CD14-positive monocyte (primary cell): ENCODE measurements at places on chromosomes 1 and 21. TPM values are rescaled to one million over a fixed set of nuclear protein-coding genes. Genes with fewer than 3 reads are reported as not detected.
A peak's percentile ranks its signal among the peaks of the same experiment; 100 is the strongest.

GRCh38 chr1:89068291-89068690 lies 3.3 kb upstream of the GBP1 start:
- no peak for DNase-seq

Gene PROK1
- polyA plus RNA-seq = not detected

Gene EDARADD
- not detected for polyA plus RNA-seq

Gene PDC
- not detected in 2 replicates for polyA plus RNA-seq

- no peak for DNase-seq
Observed at GRCh38 chr1:22708777-22709176, 1.9 kb upstream of the EPHB2 start.

DNA sequence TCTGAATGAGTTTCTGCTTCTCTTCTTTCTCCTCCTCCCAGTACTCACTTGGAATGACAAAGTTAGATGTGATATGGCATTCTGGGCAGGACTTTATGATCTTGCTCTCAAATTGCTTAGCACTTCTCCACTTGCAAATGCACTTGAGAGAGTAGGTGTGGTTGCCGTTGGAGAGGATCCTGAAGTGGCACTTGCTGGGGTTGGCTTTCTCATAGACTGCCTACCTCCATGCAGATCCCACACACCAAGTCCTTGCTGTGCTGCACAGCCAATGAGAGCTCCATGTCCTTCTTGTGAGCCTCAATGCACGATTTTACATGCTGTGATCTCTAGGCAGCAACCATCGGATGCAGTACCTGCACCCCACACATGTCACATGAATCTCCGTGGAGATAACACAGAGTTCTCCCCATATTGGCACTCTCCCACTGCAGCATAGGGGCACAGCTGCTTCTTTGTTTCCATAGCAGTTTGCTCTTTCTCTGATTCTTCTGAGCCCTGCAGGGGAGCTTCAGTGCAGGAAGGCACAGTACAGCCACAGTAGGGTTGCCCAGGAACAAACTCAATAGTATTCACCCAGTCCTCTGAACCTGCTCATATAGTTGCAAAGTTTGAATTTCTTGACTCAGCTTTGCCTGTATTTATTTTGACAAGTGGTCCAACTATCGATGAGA lies 45.2 kb downstream of the ZNF691 start:
- no peak for DNase-seq

DNA sequence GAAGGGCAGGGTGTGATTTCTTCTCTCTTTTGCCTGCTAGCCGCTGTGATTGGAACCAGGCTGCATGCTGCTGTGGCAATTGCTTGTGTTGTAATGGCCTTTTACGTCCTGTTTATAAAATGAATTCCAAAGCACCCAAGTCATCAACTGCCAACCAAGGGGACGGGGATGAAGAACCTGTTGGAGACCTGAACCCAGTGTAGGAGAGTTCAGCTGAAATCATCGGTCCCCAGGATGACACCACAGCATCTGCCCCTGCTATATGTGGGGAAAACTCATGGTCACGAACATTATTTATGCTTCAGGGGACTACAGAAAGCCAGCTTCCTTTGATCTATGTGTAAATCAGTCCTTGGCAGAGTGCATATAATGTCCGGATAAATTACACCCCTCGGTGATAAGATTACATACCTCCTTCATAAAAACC lies 3.8 kb downstream of the TMEM167B start:
- no peak for DNase-seq

Gene KRTAP10-5
- not detected in 2 replicates for polyA plus RNA-seq

GRCh38 chr1:7250176-7250575 lies 464.9 kb downstream of the CAMTA1 start:
- DNase-seq = no peak

GRCh38 chr21:39599191-39599970 lies 13.4 kb upstream of the B3GALT5 start:
- DNase-seq = no peak

GRCh38 chr1:17118706-17119075 lies 560 bp downstream of the PADI2 start:
- DNase-seq = peak; percentile 28

Gene LMOD1
- not detected for polyA plus RNA-seq

- DNase-seq = no peak
Observed at GRCh38 chr1:156114919-156115513, 505 bp downstream of the LMNA start.

DNA sequence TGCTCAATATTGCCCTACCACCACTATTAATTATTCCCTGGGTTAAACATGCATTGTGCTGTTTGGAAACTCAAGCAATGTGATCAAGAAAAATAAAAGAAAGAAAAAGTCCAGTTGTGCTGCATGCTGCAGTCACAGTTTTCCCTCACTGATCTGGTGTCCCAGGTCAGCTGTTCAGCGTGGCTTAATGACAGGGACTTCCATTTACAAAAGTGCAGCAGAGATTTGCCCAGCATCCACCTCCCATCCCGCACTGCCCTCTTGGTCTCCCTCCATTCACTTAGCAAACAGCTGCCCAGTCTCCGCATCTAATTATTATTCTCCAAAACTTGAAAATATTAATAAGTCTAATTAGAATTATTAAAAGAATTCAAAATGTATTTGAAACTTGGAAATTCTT lies 2.0 kb upstream of the OR2T4 start:
- no peak for DNase-seq

DNA sequence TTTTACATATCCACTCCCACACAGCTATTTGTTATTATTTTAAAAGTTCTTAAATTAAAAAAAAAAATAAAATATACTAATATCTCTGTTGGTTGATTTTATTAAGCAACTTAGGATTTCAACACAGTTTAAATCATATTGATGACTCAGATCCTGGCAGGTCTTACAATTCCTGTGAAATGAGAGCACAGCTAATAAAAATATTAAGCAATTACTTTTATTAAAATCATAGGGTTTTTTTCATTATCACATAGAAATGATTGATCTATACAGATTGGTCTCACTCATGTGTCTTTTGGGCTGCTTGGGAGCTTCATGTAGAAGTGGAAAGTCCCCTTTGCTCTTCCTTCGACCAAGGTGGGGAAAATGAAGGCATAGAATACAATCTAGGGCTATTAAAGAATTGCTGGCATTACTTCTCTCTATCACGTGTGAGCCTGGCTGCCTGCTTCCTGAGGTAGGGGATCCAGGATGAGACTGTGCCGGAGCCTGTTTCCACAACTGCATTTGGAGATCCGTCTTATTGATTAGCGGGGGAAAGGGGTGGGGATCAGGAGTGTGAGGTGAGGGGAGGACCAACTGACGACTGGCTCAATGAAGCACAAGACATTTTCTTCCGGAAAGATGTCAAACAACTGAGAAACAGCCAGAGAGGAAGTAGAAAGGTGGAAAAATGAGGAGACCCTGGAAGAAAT lies 858.0 kb downstream of the USP25 start:
- no peak for DNase-seq

Gene DMRTA2
- polyA plus RNA-seq = not detected in 2 replicates

Gene CFHR1
- not detected for polyA plus RNA-seq

- no peak for DNase-seq
Observed at GRCh38 chr1:56491441-56491840, 87.9 kb downstream of the PLPP3 start.

DNA sequence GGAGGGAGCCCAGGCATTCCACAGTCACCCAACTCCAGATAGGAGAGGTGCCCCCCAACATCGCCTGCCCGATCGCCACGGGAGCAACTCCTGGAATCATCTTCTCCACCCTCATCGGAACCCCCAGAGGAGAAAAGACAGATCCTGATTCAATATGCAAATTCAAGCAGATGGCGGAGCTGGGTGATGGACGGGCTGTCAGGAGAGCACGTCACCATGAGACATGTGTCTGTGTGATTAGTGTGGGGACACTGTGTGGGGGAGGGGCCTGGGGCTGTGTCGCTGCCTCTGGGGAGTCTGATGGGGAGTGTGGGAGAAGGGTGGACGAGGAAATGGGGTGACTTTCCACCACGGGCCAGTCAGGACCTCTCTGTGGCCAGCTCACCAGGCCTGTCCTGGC lies 90.2 kb upstream of the CSF3R start:
- no peak for DNase-seq

GRCh38 chr1:26556111-26556510 lies 26.6 kb downstream of the RPS6KA1 start:
- DNase-seq = no peak
